Left kidney (tissue), 8 donors: ENCODE measurements at places on chromosomes 2 and 18.

DNA sequence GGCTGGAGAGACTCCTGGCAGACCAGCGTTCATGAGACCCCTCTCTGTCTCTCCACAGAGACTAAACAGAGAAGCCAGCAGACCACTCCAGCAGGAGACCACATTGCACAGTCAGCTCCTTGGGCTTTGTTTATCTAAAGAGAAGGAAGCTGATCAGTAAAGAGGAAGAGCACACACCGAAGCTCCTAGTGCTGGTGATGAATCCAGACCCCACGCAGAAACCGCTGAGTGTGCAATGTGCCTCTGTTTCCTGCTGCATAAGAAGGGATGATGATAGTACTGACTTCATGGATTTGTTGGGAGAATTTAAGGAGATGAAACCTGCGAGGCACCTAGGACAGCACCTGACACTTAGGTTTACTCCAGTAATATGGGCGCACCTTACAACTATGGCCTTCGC, 544.1 kb upstream of the ID2 start:
- DNase-seq, result no peak

GRCh38 chr2:236162031-236162845, 5.9 kb downstream of the GBX2 start:
- DNase-seq, result no peak

- DNase-seq, result no peak
Measured at GRCh38 chr2:191629001-191629453, 48.9 kb upstream of the NABP1 start.

DNA sequence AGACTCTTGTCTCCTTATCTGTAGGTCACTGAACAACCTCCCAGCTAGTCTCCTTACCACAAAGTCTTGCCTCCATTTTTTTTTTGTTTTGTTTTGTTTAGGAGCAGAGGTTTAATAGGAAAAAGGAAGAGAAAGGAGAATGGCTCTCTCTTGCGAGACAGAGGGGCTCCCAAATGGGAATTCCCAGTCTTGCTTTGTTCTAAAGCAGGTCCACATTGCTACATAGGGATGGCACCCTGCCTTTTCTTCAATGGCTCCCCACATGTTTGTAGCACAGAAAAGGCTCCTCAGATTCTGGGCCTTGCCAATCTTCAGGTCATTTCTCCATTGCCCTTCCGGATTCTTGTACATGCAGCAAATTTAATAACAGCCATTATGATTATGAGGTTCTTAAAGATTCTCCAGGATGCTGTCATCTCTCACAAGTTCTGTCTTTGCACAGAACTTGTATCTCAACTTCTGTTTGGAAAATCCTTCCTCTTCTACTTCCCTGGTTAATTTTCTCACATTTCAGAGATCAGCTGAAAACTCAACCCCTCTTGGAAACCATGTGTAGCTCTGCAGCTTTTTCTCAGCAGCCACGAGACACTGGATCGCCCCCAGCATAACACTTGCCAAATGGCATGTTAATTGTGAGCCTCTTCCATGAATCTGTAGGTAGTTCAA, 23.6 kb downstream of the IL1F10 start:
- DNase-seq, result no peak

DNA sequence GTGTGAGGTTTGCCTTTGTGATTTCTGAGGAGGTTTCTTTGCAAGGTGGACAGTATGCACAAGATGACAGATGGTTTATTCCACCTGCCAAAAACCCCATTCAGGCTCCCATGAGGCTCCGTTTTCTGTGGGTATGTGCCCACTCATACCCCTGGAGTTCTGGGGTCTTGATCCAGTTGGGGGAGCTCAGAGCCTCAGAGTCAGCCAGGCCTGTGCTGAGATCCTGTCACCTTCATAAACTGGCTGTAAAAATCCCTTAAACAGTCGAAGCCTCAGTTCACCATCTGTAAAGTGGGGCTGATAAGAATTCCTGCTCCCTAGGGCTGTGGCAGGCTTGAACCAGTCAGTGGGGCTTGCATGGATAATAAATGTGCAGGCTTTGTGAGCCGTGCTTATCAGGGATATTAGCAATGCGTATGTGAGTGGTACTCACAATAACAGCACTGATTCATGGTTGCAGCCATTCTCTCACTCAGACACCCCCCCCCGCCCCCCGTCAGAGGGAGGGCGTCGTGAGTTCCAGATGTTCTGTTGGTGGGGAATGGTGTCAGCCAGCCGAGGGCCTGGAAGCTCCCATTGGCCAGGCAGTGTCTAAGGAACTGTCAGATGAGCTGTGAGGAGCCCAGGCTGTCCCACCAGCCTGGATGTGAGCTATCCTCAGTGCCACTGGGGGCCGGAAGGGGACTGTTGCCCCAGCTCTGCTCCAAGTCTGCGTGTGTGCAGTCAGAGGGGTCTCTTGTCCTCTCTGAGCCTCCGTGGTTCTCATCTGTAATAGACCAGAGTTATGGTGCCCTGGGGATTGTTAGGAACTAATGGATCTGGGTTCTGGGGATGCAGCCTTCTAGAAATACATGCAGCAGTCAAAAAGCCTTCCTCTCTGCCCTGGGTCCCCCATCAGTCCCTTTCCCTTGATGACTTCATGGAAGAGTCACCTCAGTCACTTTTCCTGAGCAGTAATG, 51.7 kb downstream of the KCNIP3 start:
- DNase-seq, result no peak

DNA sequence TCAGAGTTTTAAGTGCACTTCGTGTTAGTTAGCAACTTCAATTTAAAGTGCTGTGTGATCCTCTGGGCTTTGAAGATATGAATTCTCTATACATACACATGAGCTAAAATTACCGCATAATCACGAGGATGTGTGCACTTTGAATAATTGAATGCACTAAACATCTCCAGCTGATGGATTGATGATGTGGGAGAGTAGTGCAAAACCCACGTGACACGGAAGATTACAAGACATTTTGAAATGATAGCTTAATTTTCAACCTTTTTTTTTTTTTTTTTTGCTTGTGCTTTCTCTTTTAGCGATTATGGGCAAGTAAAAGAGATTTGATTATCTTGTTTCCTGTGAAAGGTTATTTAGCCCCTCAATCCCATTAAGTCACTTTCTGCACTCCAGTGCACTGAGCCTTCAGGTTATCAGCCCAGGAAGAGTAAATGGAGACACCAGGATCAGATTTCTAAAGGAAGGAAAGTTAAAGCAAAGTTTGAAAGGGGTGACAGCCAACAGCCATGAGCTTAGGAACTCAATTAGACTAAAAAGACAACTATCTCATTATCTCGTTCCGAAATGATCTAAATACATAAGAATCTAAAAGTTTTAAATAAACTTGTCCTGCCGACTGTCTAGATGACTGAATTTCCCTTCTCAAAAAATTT, 81.6 kb downstream of the CDK15 start:
- no peak for DNase-seq

DNA sequence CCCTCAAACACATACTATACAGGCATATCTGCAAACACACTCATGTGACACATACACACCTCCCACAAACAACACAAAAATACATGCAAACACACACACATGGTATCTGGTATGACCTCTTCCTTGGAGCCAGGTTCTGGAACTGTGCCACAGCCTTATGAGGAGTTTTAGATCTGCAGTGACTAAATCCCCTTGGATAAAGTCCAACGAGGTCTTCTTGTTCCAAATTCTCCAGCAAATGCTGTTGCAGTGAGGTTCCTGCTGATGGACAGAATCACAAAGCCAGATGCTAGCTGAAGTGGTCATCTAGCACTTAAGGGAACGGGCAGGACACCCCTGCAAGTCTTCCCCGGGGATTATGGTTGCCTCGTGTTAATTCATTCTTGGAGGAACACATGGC, 54.5 kb upstream of the DAPL1 start:
- no peak for DNase-seq

DNA sequence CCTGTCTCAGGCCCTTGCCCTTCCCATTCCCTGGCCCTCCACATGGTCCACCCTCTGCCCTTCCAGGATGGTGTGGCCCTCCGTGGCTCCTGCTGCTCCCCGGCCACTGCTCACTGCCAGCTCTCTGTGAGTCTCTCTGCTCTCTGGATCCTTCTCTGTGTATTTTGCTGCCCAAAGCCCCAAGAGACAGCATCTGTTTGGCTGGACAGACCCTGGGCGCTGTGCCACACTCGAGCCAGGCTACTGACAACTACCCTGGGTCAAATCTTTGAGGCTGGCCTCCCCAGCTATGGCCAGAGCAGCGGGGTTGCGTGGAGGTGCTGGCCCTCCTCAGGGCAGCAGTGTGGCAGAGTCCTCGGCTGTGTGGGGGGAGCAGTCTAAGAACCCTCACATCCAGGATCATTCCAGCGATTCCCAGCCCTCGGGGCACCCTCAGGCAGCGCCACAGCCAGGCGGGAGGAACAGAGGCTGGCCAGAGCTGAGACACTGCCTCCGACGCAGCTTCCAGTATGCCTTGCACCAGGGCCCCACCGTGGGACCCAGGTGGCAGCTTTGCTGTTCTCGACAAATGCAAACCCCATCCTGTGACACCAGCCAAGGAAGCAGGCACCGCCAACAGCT, 139.4 kb upstream of the GLI2 start:
- no peak for DNase-seq

DNA sequence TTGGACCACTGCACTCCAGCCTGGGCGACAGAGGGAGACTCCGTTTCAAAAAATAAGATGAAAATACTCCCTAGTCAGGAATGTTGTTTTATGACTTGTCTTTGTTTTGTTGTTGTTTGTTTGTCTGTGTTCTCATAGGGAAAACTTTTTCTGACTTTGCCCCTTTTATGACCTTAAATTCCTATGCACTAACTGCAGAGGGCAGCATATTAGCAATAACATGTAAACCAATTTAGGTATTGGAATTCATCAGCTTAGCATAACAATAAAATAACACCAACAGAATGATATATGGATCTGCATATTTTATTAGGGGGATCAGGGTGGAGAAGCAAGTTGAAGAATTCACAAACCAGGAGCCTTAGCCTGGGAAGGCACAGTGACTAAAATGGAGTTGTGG, 631.5 kb downstream of the SUCLG1 start:
- no peak for DNase-seq

DNA sequence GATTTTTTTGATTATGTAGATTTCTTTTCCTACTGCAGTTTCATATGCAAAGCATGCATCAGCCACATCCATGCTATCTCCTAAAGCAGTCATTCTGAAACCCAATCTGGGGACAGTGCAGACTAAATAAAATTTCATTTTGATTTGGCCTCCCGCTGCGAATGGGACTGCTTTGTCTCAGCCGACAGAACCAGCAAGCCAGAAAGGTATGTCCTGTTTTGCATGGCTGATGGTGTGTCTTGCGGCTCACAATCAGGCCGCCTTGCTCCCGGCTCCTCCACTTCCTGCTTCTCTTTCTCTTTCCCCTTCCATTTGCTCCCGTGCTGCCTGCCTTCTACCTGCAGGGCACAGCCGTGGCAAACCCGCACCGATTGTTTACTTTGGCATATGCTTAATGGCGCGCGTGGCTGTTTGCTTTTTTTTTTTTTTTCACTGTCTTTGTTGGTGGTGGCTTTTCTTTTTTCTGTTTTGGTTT, 419.6 kb upstream of the POU3F3 start:
- DNase-seq, result peak; percentile 41

GRCh38 chr2:7026742-7027141, 109.5 kb downstream of the RNF144A start:
- DNase-seq, result peak; percentile 93

DNA sequence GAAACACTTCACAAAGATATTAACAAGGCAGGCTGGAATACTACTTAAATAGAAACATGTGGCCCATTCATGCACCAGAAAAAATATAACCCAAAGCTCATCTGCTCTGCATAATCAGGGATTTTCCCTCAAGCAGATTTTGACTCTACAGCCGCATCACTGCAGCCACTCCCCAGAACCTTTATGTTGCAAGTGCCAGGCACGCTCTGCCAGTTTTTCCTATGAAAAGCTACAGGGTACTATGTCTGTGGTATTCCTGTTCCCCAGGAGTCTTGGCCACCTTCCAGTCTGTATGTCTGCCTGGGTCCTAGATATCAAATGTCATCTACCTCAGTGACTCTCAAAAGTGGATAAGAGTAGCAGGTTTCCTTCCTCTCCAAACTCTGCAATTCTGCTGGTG, 3.8 kb downstream of the COA5 start:
- no peak for DNase-seq

DNA sequence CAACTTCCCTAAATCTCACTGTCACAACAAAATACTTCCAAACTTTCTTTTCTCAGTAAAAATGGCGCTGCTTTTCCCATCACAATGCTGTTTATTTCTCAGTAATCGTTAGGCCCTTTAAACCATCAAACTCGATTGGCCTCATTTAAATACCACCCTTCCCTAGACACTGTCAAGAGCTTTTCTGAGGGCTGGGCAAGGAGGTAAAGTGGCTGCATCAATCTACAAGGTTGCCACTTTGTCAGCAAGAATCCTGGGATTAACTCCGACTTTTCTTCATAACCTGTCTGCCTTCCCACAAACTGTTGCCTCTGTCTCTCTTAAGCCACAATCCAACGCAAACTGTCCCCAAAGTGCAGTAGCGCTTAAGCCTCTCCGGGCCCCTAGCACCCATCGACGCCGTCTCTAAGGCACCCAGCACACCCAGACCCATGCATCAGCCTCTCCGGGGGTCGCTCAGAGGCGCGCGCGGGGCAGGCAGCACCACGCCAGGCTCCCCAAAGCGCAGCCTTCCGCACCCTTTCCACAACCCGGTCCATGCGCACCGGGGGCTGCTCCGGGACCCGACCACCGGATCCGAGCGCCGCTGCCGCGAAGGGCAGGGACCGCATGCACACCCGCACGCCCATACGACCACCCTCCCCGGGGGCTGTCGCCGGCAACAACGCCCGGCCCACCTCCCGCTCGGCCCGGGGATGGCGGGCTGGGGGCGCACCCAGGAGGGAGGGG, 683 bp downstream of the MBOAT2 start:
- no peak for DNase-seq

DNA sequence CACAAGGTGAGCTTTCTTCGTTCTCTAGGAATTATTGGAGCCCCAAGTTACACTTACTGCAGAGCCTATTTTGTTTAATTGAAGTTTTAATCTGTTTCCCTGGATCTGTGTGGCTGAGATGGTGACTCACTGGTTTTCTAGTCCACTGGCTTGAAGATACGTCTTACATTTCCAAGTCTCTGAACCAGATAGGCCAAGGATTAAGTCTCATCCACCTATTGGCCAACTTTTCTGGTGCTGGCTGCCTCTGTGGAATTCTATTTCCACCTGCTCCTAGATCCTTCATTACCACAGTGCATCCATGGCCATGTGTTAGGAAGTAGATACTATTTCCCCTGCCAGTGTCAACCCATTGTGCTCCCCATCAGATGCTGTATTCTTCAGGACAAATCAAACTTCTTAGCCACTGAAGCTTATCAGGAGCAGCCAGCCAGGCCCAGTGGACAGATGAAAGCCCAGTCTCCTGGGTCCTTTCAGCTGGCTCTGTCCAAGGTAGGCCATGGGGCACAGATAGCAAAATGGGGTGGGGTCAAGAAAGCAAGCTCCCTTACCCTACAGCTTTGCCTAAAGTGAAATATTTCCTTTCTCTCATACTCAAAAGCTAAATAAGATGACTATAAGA, 198.8 kb upstream of the TCF4 start:
- no peak for DNase-seq
